ENCODE measurements at places on chromosomes 13 and 19.

DNA sequence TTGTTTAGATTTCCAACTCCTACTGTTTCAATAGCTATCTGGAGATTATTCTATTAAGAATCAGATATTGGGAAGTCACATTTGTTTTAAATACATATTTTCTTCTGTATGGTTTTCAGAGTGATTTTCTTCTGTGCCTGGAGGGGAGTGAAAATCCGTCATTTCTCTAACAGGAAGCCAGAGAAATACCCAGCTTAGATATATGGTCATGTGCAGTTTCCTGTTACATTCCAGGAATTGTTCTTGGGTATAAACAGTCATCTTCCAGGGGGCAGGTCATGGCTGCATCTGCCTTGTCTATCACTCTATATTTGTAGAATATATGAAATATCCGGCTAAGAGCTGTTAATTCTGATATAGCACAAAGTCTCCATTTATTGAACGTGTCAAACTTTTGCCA, 77.5 kb upstream of the MIR17HG start:
- no peak for DNase-seq

DNA sequence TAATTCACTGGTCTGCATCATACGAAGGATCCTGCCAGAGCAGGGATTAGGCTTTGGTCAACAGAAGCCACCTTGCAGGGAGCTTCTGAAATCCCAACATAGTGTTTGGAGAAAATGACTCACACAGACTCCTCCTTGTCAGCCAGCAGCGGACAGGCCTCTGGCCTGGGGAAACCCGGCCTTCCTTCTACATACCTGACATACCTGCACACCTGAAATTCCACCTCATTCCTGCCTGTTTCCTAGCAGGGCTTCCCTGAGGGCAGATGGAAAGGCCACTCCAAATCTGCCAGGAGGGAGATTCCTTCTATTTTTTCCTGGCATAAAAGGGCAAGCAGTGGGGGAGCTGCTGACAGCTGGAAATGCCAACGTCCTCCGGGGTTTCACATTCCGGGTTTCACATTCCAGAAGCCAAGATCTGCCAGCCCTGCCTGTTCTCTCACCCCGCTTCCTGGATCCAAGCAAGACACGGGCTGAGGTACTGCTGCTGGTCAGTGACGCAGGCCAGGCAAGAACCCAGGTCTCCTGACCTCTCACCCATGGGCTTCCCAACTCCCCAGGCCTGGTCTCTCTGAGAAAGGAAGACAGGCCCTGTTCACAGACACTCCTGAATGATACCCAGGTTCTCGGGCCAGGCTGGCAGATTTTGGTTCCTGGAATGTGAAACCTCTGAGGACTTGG, 18.2 kb upstream of the IGFL1 start:
- no peak for DNase-seq

- peak; percentile 61 for DNase-seq
Measured at GRCh38 chr19:17496337-17496997, 15.0 kb upstream of the PGLS start.

- DNase-seq: no peak
Measured at GRCh38 chr19:39823686-39824085, 10.3 kb downstream of the DYRK1B start.

DNA sequence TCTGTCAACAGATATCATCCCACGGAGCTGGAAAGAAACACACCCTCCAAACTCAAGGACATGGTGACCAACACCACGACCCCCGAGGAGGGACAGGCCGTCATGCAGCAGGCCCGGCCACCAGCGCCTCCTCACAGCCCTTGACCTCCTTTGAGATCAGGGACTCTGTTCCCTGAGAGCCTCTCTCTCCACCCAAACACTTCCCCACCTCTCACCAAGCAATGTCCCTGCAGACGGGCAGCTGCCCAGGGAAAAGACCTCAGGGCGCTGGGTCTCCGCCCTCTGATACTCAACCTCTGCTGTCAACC, 10.0 kb downstream of the SCGB2B2 start:
- DNase-seq: no peak

DNA sequence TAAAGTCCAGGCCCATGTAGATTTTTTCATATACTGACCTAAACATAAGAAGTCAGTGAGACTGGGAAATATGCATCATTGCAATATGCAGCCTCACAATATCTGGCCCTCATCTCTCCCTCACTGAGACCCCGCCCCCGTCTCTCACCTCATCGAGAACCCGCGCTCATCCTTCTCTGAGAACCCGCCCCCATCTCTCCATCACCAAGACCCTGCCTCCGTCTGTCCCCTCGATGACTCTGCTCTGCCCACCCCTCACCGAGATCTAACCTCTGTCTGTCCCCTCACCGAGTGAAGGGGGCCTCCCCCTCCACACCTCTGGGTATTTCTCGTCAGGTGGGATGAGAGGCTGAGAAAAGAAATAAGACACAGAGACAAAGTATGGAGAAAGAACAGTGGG, 20.5 kb upstream of the ZNF846 start:
- no peak for DNase-seq

DNA sequence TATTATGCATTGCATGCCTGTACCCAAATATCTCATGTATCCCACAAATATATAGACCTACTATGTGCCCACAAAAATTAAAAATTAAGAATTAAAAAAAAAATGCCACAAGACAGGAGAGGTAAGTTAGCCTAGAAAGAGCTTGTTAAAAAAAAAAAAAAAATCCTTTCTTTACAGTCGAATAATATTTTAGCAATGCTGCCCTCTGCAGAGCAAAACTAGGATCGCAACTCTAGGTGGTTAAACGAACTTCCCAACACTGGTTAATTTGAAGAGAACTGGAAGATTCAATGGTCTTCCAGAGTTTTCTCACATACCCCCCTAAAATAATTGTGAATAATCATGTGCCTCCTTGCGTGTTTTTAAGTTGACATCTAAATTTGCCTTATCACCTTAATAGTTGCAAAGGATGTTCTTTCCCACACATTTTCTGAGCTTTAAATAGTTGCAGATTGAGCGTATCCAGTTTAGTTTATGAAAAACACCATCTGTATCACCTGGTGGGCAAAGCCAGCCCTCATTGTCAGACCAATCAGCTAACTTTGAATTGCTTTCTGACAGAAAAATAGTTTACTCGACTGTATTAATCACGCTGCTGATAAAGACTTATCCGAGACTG, 47.4 kb upstream of the RCBTB2 start:
- DNase-seq: peak; percentile 36

DNA sequence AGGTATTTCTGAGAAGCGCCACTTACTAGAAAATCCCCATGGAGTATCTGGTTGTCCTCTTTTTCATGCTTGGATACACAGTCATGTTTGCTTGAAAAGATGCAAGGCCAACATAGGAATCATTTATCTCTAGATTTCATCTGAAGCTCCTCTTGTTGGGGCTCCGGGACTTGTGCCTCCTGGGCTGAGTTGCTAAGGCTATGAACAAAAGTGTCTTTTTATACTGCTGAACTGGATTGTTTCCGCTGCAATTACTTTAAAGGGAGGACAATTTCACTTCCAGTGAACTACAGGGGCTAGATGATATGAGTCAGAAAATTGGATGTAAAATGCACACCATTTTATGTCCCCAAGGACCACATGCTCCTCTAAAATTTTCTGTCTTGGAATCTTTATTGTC, 114.1 kb downstream of the TNFSF13B start:
- DNase-seq: no peak

DNA sequence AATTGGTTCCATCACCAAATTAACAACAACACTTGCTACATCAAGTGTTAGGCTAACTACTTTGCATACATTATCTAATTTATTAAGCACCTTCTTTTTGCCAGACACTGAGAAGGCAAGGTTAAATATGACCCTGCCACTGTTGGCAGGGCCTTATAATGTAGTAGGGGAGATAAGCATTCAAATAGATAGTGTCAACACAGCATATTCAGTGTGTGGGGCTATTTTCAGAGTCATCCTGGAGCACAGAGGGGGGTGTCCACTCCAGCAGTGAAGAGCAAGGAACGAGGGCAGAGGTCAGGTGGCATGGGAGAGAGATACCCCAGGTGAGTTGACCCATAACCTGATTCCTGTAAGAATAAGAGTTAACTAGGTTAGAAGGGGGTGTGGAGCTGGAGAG, 121.6 kb downstream of the COG6 start:
- DNase-seq: no peak

DNA sequence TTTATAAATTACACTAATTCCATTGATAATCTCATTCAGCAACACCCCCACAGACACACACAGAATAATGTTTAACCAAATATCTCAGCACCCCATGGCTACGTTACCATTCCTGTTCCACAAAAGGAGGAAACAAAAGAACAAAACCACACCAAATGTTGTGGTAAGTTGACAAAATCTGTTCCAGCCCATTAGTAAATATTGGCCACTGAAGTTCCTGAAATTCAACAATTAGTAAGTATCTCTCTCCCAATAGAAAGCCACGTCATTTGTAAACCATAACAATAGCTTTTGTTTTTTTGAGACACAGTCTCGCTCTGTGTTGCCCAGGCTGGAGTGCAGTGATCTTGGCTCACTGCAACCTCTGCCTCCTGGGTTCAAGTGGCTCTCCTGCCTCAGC, 2.3 kb upstream of the FCAR start:
- DNase-seq: no peak

DNA sequence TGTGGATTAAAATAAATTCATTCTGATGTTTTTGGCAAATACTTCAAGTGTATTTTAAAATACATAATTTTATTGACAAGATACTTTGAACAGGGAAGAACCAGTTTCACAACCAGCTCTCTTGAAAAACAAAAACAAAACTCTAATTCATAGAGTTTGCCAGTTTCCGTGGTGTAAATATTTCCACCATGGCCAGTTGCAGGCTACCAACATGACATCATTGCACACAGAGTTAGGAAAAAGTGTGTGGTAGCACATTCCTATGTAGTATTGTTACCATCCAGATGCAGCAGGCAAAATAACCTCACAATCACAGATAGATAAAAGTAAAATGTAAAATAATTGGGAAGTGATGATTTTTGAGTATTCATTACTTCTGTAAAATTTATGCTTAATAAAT, 7.7 kb upstream of the RNF113B start:
- DNase-seq: no peak

DNA sequence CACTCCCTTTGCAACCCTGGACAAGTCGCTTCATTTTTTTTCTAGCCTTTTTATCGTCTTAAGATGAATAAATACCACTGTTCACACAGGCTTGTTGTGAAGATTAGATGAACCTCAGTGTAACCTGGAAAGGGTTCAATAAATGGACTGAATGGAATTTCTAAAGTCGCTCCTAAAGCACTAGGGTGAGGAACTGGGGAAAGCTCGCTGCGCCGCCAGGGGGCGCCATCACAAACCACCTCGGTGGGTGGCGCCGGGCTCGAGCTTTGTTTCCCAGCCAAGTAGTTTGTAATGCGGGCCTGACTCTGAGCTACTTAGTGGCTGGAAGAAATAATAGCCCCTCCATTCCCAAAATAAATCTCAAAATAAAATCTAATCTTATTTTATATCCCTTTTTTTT, 2.2 kb upstream of the CEACAM6 start:
- no peak for DNase-seq

GRCh38 chr13:69050696-69051095, 1056.9 kb upstream of the ATXN8OS start:
- no peak for DNase-seq

DNA sequence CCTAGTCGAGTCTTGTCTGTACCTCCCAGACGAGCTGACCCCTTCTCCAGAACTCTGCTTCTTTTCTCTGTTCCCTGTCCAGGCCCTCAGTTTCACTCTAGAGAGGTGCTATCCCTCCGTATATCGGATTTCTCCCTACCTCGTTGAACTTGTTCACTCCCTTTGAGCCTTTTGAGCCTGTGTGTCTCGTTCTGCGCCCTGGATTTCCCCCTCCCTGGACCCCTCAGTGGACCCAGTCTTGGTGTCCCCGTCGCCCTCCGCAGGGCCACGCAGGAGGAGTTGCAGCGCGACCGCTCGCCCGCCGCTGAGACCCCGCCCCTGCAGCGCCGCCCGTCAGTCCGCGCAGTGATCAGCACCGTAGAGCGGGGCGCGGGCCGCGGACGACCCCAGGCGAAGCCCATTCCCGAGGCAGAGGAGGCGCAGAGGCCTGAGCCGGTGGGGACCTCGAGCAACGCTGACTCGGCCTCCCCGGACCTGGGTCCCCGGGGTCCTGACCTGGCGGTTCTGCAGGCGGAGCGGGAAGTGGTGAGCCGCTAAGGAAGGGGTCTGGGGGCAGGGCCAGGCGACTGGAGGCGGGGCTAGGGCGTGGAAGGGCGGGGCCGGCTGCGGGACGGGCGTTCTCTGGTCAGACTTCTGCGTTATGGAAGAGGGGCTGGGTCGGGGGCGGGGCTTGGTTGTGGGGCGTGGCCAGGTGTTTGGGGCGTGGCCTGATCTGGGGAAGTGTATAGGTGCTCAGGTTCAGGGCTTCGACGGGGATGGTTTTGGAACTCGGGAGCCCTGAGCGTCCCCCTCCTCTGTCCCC, 5.5 kb downstream of the EPS8L1 start:
- no peak for DNase-seq

DNA sequence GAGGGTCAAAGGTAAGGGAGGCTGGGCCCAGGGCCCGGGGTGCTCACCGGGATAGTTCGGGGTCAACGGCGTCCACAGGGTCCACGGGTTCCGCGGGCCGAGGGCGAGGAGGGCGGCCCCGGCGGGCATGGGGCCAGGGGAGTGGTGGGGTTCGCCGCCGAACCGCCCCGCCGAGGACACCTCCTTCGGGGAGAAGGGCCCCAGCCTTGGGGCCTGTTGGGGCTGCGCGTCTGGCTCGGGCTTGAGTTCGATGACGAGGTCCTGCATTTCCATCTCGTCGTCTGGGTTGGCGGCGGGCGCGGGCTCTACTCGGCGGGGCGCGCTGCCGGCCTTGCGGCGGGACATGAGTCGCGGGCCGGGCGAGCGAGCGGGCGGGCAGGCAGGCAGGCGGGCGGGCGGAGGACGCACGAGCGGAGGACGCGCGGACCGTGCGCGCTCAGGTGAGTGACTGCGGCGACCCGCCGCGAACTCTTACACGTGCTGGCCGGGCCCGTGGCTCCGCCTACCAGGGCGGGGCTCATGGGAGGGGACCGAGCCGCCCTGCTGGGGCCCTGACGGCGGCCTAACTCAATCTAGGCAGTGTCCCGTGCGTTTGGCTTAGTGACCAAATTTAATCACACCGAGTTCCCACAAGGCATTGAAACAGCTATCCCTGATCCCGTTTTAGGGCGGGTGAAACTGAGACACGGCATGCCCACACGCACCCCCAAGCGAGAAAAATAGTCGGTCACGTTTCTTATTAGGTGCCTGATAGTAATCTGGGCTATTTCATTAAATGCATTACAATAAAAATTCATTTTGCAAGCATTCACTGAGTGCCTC, at the start of gene ZNF296:
Gene ZNF296, minus strand, starts transcription at position 450 of the 822 bp plus-strand sequence. Its CDS starts 105 bp downstream, at position 345.
- no peak for DNase-seq

GRCh38 chr13:97352815-97353214, 81.2 kb upstream of the RAP2A start:
- DNase-seq: no peak

- DNase-seq: no peak
Measured at GRCh38 chr13:66359910-66360552, 870.1 kb downstream of the PCDH9 start.

- no peak for DNase-seq
Measured at GRCh38 chr19:35318679-35319448, 10.1 kb upstream of the CD22 start.

Measured in NCI-H1092 (cell line).